ENCODE measurements at places on chromosomes 4 and X.
A peak's percentile ranks its signal among the peaks of the same experiment; 100 is the strongest.

GRCh38 chr4:38154681-38155588 is 194.7 kb downstream of the PTTG2 start:
- DNase-seq: no peak

GRCh38 chr4:109801895-109802319 is at the start of gene CFI:
CFI (minus strand) TSS chr4:109801999; CDS start chr4:109801971, 28 bp downstream.
- no peak for DNase-seq

- DNase-seq: no peak
Measured at GRCh38 chr4:175351473-175351872, 433.3 kb downstream of the ADAM29 start.

DNA sequence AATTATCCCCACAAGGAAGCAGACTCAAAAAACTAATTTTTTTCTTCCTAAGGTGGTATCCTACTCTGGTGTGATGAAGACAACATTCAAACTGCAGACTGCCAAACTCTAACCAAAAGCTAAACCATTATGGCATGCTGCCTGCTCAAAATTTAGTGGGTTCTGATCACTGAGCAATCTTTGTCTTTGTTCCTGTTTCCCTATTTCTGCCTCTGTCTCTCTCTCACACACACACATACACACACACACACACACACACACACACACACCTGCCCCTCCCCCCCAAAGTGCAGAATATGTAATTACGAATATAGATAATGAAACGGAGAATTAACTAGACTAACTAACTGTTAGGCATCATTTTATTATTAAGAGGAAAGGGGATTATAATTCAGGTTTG is 1278.6 kb downstream of the PCDH7 start:
- no peak for DNase-seq

GRCh38 chr4:183362916-183363542 is 40.8 kb upstream of the CLDN24 start:
- DNase-seq: no peak

DNA sequence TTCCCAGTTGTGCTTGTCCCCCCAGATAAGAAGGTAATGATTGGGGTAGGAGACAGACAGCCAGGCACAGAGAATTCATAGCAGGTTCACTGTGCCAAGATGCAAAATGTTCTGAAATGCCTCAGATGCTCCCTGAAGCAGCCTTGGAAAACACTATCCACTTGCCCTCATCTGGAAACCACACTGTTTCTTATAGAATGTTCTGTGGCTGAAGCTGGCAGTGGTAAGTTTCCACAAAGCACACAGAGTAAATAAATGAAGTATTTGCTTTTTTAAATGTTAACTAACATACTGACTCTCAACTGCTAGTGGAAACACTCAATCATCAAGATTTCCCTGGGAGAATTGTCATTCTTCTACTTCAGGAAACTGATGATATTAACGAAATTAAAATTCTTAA is 311.4 kb downstream of the PRDM5 start:
- DNase-seq: no peak

GRCh38 chrX:331151-331824 is 12.7 kb upstream of the GTPBP6 start:
- DNase-seq: no peak

GRCh38 chrX:3962511-3963311 is 249.3 kb upstream of the PRKX start:
- DNase-seq: no peak

DNA sequence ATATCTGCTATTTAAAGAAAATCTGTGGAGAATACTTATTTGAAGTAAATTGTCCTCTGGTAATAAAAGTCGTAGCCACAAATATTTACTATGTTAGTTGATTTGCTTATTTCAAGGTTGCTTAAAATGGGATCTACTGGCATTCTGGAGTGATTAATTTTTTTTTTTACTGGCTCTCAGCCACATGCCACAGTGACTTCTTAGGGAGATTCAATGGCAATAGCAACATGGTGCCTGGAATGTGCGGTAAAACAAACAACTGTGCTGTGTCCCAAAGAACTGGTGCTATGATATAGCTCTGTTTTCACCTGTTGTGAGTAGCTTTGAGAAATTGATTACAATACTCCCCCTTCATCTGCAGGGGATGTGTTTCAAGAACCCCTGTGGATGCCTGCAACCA is 324.3 kb downstream of the GPAT3 start:
- no peak for DNase-seq

DNA sequence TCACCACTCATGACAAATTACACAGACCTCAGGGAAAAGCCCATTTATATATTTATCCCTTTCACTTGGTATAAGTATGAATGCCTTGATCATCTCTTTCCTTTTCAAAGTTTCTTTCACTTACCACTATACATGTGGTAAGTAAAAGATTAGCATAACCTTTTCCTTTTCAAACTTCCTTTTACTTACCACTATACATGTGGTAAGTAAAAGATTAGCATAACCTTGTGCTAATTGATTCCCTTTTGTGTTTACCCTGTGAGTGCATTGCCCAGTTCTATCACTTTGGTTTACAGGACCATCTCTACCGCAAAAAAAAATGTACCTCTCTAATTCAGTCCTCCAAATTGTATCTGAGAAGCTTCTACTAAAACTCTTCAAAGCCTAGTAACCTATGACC is 32.7 kb upstream of the TCEANC start:
- DNase-seq: no peak

DNA sequence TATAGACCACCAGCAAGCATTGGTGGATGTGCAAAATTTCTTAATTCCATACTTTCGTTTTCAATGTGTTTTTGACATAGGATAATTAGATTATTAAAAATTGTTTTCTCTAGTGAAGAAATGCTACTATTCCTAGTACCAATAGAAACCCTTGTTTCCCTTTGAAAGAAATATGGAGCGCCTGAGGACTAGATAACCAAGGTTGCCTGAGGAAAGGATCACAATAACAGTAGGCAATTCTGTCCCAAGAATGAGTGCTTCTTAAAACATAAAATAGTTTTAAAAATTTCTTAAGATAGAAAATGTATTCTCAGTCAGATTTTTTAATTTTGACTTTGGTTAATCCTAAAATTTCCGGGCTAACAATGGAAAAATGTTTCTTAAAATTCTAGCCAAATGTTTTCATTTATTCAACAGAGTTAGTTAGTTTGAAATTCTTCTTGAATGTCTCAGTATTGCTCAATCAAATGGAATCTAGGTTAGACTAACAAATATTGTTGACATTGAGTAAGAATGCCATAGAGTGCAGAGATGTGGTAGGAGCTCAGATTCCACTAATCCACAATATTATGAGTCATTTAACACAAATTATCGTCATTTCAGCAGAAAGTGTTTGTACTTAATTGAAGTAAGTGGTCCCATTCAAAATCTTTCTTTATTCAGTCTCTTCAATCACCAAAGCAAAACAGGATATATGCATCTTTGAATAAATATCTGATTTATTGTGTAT is 666.0 kb downstream of the GRID2 start:
- DNase-seq: no peak

DNA sequence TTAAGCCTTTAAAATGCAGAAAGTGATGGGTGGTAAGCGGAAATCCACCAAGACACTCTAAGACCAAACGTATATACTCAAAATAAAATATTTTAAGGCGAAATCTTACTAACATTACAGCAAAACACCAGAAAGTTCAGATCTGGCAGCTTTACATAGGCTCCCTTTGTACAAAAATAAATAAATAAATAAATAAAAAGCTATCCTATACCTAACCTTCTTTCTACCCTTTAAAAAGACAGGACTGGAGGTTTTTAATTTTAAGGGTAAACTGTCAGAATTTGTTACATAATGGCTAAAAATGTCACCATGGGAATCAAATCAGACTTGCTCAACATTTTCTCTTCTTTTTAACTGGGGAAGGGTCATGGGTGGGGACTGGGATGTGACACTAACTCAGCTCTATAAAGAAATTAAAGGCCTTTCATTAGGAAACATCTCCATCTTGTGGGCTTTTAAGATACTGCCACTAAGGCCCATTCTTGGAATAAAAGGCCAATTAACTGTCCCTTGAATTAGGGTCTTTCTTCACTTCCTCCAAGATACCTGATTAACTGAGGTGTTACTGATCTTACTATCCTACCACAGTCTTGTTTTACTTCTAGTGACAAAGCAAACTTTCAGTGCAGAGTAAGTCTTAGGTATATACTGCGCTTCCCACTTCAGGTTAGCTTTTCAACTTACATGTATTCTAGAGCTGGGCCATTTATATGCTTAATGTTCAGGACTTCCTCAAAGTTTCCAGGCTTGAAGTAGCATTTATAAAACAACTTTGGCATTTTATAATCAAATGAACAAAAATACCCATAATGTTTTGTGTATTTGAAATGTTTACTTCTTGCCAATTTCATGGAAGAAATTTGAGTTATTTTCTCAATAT is 13.3 kb downstream of the HNRNPD start:
- DNase-seq: peak; percentile 33

- no peak for DNase-seq
Measured at GRCh38 chr4:113339430-113339813, 290.0 kb downstream of the ANK2 start.

- no peak for DNase-seq
Measured at GRCh38 chrX:110964786-110965185, 131.2 kb upstream of the PAK3 start.

DNA sequence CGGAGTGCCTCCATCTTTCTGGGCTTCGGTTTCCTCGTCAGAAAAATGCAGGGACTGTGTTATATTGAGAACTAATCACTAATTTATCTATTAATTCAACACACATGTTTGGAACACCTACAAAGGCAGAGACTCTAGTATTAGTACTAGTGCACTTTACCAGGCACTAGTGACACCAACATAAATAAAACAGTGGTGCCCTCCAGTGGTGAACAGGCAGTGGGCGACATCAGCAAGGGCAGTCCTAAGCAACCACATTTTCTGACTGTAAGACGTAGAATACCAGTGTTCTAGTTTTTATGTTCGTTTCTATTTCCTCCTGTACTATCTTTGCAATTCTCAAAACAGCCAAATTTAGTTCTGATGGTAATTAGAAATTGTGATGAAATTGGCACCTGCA is 69.1 kb upstream of the UCP1 start:
- no peak for DNase-seq

- no peak for DNase-seq
Measured at GRCh38 chr4:168408620-168409019, 71.7 kb downstream of the DDX60L start.

DNA sequence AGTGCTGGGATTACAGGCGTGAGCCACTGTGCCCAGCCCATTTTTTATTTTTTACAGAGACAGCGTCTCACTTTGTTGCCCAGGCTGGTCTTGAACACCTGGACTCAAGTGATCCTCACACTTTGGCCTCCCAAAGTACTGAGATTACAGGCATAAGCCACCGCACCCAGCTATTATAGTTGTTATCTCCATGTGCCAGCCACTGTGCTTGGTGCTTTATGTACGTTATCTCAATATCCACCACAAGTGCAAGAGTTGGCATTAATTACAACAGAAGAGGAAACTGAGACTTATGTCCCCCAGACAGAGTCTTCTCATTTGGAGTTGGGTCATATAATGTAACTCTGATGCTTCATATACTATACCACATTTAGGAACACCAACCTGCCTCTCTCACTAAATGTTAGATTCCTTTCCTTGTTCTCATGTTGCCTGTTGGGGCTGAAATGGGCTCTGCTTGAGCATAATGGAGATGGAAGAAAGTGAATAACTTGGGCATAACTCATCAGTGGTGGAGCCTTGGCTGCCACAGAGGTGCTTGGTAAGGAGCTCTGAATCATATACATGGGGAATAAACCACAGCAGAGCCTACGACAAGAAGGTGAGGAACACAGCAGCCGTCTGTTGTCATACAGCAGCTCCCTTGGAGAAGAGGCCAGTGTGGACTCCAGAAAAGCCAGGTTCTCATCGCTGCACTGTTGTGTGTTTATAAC is 84.3 kb downstream of the SPRY1 start:
- no peak for DNase-seq

DNA sequence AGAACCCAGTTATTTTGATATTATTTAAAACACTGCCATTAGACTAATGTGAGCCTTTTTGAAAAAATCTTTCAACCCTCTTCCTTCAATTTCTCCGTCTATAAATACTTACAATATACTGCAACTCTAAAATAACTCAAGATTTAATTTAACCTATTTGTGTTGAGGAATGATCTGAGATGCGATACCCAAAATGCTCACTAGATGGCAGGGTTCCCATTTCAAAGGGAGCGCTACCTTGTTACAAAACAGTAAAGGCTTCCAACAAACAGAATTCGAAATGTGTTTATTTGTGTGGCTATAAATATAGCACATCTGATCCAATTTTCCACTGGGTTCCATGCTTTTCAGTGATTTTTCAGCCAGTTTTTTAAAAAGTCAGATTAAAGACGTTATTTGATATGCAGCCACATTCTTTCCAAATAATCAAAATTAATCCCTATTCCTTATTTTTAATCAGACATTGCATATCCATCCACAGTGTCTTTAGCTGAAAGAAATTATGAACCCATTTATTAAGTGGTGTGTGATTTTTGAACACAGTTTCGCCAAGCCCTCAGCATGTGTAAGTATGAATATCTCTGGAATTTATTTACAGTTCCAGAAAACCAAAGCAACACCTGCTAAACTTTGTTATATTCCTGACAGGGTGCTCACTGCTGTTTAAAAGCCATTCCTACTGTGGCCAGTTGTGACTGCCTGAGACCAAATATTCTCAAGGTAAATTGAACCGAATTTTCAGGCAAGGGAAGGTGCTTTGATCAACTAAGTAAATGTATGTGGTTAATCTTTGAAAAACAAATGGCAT is 668.0 kb upstream of the LCORL start:
- DNase-seq: no peak

DNA sequence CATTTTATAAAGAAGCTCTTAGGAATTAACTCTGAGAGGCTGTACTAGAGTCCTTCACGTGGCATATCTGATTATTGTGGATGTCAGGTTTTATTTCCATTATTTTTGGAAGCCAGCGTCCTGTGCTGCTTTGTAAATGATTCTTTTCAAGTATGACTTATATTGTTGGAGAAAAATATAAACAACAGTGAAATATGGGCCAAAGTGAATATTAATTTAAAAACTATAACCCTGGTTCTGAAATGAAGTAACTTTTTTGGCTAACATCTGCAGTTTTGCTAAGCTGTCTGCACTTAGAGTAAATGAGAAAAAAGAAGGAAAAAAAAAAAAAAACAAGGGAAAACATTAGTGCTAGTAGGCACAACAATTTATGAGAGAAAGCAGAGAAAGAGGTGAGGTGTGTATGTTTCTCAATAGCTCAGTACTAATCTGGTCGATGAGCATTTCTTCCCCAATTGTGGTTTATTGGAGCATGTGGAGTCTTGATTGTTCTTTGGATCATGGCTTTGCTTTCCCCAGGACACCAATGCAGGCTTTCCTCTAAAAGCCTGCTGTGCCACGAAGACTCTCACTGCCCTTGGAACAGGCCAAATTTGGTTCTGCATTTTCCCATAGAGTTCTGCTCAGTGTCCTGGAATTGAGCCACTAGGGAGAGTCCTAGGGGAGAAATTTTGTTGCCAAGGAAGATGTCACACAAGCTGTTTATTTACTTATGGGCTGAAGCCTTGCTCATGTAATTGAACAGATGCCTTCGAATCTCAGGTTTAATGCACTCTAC is 273.3 kb downstream of the DKK2 start:
- DNase-seq: no peak

GRCh38 chr4:181261279-181261678 is 981.9 kb upstream of the TENM3 start:
- DNase-seq: no peak

- DNase-seq: no peak
Measured at GRCh38 chrX:109770780-109771179, 37.7 kb upstream of the ACSL4 start.

- DNase-seq: no peak
Measured at GRCh38 chrX:40008791-40009461, 88.8 kb downstream of the BCOR start.

Data from immature natural killer cell (primary cell).